ENCODE measurements at places on chromosomes 2 and 18.

- no peak for DNase-seq
These were observed 899.9 kb downstream of the TRIB2 start for GRCh38 chr2:13616616-13617015.

- DNase-seq, result no peak
These were observed 1377.4 kb upstream of the ACVR2A start for GRCh38 chr2:146467425-146467824.

DNA sequence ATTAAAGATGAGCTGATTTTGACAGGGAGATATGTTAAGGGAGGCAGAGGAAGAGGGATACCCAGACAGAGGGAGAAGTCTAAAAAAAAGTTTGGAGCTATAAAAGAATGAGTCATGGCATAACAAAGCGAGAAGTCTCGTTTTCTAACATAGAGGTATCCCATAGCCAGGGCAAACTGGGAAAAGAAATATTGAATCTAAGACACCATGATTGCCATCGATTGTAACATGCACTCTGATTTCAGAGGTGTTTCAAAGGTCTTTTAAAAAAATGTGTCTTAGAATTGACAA, 110.7 kb downstream of the MDH1 start:
- no peak for DNase-seq

GRCh38 chr2:144323946-144324345, 196.0 kb downstream of the ZEB2 start:
- no peak for DNase-seq

GRCh38 chr2:153230977-153231376, 247.6 kb downstream of the RPRM start:
- DNase-seq, result no peak

GRCh38 chr2:78985558-78985957, 39.9 kb upstream of the REG3G start:
- no peak for DNase-seq

- no peak for DNase-seq
These were observed 17.2 kb downstream of the TNP1 start for GRCh38 chr2:216842636-216843035.

DNA sequence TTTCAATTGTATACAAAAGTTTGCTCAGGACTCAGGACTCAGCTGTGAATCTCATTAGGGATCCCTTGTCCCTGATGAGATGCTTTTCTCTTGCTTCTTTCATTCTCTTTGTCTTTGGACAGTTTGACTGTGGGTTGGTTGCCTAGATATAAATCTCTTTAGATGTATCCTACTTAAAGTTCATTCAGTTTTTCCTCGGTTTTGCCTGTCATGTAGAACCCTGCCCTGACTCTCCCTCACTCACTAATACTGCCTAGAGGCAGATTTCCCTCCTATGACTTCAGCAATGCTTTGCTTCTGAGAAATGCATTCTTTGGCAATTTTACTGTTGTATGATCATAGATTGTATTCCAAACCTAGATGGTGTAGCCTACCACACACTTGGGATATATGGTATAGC, 421.4 kb upstream of the TCF4 start:
- DNase-seq, result no peak

GRCh38 chr2:16330571-16330970, 335.1 kb downstream of the CYRIA start:
- DNase-seq, result no peak

DNA sequence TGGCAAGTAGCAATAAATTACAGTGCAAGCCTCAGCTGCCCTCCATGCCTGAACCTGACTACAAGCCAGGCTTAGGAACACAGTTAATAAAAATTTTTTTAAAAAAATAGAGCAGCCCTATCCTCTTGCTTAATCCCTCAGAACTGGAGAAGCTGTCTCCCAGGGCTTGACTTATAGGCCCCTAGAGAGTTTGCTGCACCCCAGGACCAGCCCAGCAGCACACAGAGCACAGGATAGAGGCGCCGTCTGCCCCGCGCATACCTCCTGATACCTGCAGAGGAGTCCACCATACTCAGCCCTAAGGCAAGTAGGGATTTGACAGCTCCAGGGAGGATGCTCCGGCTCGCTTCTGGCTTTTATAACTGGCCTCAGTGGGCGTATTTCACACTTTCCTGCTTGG, 548.6 kb upstream of the RAB6C start:
- DNase-seq, result no peak

- no peak for DNase-seq
These were observed 145.5 kb upstream of the CTAGE1 start for GRCh38 chr18:22563164-22563583.

GRCh38 chr2:195419033-195419432, 238.0 kb upstream of the SLC39A10 start:
- DNase-seq, result no peak

DNA sequence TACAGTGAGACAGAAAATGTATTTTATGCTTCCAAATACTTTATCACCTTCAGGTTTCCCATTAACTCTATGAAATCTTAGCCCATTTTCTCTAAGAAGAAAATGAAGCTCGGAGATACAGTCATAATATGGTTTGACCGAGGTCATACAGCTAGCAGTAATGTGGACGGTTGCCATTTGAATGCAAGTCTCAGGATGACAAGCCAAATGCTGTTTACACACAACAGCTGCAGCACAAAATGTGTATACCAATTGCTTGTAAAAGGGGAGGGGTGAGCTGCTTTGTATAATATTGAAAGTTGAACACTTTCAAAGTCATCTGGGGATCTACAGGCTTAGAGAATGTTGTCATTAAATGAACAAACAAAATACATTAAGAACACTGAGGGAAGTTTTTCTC, 93.8 kb upstream of the FSIP2 start:
- DNase-seq, result no peak

GRCh38 chr2:96523659-96524481, 12.7 kb upstream of the ARID5A start:
- DNase-seq, result no peak

DNA sequence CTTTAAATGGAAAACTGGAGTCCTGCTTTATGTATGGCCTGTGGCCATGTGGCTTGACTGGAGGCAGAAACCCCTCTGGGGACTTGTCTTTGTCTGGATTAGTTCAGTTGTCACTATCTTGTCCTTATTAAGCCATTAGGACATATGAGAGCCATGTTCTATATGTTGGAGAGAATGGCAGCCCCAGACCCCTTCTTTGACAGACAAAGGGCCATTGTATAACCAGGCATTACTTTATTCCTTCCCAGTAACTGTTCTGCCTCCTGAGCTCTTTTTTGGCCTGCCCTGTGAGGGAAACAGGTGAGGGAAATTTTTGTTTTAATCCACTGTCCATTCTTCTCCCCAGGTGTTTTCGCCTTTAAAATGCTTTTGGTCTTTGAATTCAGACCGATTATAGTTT, 43.3 kb downstream of the FSHR start:
- DNase-seq, result no peak

GRCh38 chr2:237944302-237944701, 22.5 kb upstream of the UBE2F start:
- no peak for DNase-seq

- DNase-seq, result no peak
These were observed 80.1 kb upstream of the SMAD7 start for GRCh38 chr18:49030692-49031443.
